Activated CD4-positive, alpha-beta T cell treated with anti-CD3 and anti-CD28 coated beads, Interleukin-2, amount 50 U/mL, for 1 hour (primary cell): ENCODE measurements at places on chromosomes 3 and 15.

GRCh38 chr3:101383656-101384055, 63.3 kb upstream of the IMPG2 start:
- DNase-seq = no peak

DNA sequence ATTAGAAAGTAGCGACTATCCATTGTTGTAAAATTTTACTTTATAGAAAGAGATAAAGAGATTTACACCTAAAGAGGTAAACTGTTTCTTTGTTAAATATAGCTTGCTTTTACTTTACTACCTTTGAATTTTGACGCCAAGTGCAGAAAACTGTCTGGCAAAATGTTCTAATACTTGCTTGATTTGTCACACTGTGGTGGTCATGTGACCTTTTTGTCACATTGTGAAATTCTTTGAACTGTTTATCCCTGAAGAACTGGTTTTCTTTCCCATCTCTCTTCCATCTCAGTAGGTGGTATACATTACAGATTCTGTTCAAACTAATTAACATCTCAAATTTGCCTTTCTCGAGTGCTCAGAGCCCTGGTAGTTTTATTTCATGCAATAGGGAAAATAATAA, 327.4 kb downstream of the NAALADL2 start:
- DNase-seq = no peak

DNA sequence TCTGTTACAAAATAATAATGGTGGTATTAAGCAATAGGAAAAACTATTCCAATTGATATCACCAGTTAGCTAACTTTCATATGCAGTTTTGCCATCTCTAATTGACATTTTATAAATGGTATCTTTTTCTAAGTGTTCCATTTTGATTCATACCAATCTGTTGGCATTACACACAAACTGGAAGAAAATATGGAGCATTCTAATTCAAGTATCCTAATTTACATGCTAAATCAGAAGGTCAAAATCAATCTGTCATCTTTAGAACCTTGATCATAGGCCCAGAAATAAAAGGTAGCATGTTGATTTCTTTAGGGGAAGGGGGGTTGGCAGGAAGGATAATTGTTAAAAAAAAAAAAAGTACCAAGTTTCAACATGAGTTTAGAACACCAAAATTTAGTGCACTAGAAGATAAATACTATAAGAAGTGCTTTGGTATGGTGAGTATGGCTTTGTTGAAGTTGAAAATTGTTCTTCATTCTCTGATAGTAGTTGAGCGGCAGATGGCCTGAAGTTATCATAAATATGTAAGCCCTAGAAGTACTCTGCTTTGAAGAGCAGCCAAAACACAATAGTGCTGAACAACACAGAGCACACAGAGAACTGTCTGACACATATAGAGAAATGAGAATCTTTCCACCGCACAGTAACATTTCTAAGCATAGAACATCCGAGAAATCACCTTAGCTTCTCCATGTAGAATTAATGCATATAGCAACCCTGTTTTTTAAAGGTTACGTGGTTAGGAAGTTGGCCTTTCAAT, 130.1 kb downstream of the TAFA4 start:
- DNase-seq = no peak

DNA sequence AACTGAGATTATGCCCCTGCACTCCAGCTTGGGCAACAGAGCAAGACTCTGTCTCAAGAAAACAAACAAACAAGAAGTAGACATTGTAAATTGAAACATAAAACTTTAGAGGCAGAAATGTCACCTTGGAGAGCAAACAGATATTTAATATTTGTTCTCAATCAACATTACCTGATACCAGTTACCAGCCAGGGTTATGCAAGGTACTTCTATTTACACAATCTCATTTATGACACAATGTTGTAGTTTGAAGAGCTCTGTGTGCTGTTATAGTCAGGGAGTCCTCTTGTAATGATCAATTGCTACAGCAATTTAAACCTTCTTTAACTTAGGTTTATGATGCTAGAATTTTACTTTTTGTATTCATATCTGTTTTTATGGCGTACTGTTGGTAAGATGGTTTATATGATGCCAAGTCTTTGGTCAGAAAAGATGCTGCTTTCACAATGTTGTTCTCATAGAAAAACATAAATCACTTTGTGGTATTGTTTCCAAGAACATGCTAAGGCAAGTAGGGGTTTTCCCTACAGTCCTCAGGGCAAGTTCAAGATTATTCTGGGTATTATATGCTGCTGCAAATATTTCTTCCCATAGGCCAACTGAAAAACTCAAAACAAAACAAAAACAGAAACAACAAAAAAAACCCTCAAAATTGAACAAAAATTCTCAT, 173.5 kb downstream of the TNIK start:
- DNase-seq = no peak

DNA sequence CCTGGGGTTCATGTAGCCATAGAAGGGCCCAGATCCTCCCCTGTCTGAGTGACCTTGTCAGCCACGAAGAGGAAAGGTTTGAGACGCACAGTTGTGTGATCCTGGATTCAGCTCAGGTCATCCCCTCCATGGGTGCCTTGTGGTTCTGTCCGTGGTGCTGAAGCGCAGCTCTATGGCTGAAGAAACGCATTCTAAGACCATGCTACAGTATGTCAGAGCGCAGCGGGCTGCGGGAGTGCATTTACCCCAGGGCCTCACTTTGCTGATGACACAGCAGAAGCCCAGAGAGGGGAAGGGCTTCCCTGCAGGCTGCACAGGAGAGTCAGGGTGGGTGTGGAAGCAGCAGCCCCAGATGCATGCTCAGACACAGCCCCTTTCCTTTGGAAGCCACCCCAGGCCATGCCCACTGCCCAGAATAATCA, 68.8 kb upstream of the IQSEC1 start:
- DNase-seq = no peak

DNA sequence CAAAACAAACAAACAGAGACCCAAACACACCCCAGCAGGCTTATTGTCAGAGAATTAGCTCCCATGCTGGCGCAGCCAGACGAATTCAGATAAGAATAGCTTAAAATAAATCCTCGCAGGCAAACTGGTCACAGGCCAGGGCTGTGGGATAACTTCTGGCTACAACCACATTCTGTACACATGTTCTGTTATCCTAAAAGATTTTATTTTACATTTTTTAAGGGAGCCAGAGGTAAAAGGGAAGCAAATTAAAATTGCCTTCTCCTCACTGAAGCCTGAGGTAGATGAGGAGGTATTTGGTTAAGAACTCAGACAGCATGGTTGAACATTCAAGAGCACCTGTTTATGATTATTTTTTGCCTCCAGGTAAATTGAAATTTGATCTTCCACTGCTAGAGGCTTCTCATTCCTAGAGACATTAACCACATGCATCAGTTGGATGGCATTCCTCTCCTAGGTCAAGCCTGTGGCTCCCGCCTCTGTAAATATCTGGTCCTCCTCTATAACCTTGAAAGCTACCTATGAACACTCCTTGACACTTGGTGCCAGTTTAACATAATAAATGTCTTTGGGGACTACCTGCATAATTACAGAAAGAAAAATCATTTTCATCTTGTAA, 190.3 kb downstream of the SATB1 start:
- no peak for DNase-seq

DNA sequence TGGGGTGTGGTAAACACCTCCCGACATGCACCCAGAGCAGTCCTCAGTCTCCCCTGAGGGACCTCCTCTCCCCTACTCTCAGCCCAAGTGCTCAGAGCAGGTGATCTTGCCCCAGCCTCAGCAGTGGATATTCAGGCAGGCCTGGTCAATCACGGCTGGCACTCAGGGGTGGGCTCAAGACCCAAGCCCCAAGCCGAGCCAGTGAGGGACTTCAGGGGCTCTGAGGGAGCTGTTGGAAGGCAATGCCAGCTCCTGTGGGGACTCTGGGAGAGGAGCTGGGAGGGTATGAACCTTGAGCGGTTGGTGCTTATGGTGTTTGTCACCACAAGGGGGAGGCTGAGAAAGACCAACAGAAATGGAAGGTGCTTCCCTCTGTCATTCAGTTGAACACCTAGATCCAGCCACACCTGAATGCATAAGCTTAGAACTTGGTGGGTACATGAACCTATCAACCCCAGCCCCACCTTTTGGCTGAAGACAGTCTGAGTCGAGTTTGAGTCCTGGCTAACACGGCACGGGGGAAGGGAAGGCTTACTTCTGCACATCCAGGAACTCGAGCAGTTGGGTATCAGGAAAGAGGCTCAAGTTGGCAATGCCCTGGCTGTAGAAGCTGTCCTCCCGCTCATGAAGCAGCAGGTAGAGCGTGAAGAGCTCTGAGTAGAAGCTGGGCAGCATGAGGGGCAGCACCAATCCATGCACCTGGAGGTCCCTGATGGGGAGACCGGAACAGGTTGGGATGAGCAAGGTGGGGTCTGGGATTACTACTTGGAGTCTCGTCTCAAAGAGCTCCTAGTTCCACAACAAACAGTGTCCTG, 19.2 kb downstream of the ALS2CL start:
- no peak for DNase-seq

GRCh38 chr3:14452740-14453710, 50.6 kb downstream of the SLC6A6 start:
- DNase-seq = no peak

GRCh38 chr3:192482809-192483208, 244.5 kb downstream of the FGF12 start:
- no peak for DNase-seq

- DNase-seq = no peak
Measured at GRCh38 chr15:28892789-28893610, 7.2 kb downstream of the APBA2 start.

GRCh38 chr3:123498761-123499160, 49.9 kb upstream of the ADCY5 start:
- no peak for DNase-seq

DNA sequence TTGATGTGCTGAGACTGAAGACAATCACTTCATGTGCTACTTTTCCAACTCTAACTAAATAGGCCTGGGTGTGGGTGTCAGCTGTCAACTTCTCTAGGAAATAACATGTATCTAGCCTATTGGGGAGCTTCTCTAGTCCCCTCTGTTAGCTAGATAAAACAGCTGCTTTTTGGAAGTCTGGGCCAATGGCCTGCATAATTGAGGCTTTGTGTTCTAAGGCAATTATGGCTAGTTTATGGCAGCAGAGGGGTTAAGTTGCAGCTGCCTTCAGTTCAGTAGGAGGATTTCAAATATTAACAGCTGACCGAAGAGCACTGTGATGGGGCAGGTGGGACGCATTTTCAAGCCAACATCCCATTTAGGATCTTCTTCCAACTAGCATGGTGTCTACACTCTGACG, 6.4 kb downstream of the COL8A1 start:
- no peak for DNase-seq

DNA sequence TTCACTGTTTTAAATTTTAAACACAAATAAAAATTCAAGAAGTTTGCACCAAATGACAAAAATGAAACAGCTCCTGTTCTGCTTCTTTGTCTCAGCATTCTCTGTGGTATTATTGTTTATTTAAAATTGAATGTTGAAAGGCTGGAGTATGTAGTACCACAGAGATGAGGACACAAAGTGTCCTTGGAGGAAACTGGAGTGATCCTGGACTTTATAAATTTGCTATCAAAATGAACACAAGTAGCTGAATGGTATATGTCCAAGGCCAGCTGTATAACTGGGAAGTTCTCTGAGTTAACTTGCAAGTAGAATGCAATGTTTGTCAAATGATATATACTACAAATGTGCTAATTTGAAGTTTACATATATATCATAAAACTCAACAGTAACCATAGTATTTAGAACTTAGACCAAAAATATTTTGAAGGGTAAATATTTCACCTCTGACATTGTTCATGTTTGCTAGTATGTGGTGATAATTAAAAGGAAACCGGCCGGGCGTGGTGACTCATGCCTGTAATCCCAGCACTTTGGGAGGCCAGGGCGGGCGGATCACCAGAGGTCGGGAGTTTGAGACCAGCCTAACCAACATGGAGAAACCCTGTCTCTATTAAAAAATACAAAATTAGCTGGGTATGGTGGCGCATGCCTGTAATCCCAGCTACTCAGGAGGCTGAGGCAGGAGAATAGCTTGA, 12.3 kb downstream of the BTLA start:
- DNase-seq = no peak

DNA sequence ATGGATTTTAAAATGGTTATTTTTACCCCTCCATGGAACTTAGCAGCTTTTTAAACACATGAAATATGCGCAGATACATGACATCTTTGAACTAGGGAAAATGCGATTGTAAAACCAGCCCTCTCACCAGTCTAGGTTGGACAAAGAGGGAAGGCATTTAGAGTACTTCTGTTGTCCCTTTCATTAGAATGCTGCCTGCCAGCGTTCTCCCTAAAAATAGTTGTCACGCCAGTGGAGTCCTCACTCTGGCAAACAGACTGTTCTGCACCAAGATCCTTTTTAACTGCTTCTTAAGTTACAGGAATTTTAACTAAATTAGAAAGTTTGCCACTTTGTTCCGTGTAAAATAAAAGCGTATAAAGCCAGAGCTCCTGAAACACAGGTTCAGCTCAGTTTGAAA, 295.3 kb downstream of the VPS13C start:
- no peak for DNase-seq

DNA sequence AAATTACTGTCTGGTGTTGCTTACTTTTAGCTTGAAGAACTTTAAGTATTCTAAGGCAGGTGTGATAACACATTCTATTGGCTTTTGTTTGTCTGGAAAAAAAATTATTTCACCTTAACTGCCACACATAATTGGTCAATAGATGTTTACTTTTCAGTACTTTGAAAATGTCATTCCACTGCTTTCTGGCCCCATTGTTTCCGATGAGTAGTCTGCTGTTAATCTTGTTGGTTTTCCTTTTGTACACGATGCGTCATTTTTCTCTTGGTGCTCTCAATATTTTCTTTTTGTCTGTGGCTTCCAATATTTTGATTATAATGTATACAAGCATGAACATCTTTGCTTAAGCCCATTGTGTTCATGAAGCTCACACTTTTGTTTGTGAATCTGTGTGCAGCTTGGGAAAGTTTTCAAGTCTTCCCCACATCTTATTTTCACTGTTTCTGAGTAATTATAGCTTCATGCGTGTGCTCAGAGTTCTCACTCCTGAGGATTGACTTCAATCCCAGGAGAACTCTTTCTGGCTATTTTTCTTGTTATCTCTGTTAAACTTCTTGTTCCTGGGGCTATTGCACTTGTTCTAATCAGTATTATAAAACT, 664.7 kb downstream of the IGSF11 start:
- no peak for DNase-seq

GRCh38 chr3:174198199-174198598, 660.9 kb upstream of the NAALADL2 start:
- DNase-seq = no peak

DNA sequence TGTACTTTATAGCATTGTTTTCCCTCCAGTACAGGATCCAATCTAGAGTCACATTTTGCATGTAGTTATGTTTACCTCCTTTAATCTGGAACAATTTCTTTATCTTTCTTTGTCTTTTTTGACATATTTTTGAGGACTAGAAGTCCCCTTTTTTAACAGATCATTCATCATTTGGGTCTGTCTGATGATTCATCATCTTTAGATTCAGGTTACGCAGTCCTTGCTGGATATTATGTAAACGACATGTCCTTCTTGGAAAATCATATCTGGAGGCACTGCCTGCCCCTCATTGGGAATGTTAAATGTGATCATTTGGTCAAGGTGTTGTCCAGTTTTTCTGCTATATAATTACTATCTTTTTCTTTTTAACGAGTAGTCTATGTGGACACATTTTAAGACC, 18.3 kb downstream of the TGM4 start:
- no peak for DNase-seq
